ENCODE measurements at places on chromosomes 3 and 15. TPM values are rescaled to one million over a fixed set of nuclear protein-coding genes. Genes with fewer than 3 reads are reported as not detected.
A peak's percentile ranks its signal among the peaks of the same experiment; 100 is the strongest.

GRCh38 chr3:58063022-58063815 lies 55.0 kb downstream of the FLNB start:
- peak; percentile 54 for DNase-seq

- DNase-seq: peak; percentile 65
Observed at GRCh38 chr15:80173022-80173759, 20.4 kb downstream of the FAH start.

DNA sequence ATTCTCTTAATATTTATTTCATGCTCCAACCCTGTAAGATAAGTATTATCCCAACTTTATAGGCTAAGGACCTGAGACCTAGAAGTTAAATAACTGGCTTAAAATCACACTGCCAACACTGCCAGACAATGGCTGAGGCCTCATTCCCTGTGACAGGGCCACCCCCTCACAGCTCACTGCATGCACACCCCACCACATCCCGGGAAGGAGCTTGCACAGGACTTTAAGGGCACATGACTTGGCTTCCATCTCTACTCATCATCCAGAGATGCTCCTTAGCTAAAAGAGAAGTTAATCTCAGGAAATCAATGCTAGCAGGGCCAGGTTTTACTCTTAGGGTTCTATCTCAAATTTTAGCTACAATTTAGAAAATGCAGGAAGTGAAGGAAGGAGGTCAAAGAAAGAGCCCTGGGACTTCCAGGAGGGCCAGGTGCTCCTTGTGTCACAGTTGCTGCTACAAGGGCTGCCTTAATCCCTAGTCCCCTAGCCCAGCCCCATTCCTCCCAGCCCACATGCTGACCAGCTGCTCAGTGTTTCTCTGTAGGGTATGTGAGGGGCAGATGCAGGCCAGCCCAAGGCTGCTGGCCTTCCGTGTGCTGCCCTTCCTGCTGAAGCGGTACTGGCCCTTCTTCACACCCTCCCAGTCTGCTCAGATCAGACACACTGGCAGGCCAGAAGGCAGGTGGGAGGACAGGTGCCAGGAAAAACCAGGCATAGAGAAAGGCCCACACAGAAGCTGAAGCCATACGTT lies 53.5 kb downstream of the WWTR1 start:
- DNase-seq: no peak

- DNase-seq: no peak
Observed at GRCh38 chr3:48112813-48113212, 75.4 kb downstream of the CDC25A start.

DNA sequence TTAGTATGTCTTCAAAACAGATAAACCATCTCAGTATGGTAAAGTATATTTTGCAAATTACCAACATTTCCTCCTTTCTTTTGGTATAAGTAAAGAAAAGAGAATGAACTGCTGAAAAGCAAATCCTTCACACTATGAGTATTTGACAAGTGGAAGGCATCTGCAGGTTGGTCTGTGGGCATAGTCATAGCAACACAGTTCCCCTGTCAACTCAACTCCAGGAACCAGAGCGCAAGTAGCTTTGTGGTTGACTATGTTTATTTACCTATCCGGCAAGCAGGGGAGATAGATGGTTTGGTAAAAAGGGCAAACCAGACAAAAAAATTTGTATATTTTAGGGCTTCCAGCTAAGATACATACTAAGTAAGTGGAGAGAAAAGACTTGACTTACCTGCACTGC lies 88.3 kb upstream of the PPIB start:
- DNase-seq: no peak

GRCh38 chr15:43278869-43279268 lies 12.1 kb upstream of the TGM5 start:
- DNase-seq: no peak

DNA sequence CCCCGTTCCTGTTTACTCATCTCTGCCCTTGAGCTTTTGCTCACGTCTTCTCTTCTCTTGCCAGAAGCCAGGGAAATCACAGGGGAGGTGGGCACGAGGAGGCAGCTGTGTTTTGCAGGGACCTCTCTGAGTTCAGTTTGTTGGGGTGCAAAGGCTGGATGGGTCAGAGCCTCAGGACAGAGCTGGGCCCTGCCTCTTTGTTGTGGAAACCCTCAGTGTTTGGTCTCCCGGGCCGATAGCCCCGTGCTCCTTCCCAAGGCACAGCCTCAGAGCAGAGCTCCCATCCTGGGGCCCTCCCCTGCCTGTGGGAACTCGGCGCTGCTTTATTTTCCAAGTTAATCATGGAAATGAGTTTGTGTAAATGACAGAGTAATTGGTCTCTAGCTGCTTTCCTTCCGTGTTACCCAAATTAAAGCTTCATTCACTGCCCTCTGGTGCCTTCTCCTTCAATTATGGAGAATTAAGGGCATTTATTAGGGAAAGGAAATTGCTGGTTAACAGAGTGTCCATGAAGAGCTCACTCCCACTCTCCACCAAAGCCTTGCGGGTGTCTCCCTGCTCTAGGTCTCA lies 40.9 kb downstream of the BDH1 start:
- DNase-seq: no peak

DNA sequence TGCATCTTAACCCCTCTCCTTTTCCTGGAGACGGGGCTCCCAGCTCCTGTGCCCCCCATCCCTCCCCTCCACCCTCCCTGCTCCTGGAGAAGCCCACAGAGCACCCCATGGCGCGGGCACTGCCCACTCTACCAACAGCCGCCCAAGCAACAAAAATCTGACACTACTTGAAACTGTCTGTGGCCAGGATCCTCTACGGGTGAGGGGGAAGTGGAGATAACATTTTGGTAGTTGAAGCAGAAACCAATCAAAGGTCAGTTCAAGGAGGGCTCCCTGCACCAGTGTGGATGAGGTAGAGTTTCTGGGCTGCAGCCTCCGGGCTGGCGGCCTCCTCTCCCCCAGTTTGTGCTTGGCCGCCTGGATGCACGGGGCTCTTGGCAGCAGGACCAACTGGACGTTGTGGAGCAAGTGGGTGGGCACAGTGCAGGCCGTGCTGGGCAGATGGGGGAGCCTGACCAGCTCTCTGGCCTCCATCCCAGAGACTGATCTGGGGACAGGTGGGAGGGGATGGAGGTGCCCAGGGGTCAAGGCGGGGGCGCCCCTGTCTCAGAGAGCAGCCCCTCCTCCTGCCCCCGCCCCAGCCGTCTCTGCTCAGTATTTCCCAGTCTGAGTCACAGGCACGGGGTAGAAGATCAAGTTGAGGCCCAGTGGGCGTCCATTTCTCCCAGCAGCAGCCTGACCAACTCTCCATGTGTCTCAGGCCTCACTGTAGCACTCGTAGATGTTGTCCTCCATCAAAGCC lies 12.8 kb downstream of the H1-8 start:
- DNase-seq: no peak

- DNase-seq: no peak
Observed at GRCh38 chr3:13518516-13518953, 30.4 kb upstream of the FBLN2 start.

DNA sequence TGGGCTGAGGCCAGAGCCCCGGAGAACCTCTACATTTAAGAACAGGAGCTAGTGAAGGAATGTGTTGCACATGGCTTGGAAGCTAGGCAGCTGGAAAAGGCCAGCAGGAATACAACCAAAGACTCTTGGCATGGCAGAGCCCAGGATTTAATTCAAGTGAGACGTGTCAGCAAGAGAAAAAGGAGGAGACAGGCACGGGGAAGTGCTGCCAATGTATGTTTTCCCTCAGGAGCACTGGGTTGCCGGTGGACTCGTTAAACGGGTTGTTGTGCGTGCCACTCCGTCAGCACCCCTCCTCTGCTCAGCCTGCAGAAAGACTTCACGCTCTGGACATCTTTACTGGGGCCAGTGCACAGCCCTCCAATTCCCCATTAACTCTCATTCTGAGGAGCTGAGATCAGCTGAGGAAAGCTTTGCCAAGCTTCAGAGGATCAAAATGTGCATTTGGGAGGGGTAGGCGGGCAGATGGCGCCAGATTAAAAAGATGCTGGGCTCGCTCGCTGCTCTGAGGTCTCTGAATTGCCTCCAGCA lies 103.7 kb downstream of the PDZRN3 start:
- no peak for DNase-seq

DNA sequence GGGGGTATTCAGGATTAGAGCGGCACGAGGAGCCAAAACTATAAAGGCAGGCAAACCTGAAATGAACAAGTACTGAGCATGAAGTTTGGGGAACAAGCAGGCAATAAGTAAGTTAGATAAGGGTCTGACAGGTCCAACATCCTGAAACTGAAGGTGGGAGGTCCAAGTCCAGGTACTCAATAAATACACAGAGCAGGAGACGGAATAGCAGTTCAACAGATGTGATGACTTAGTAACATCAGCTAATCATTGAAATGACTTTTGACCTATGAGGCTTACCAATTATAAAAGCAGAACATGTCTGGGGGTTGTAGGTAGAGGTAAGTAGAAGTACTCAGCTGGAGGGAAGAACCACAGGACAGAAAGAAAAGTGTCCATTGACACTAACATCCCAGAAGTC lies 132.8 kb upstream of the PDZRN3 start:
- no peak for DNase-seq

- no peak for DNase-seq
Observed at GRCh38 chr15:32028921-32029320, 1.4 kb upstream of the CHRNA7 start.

BHLHE40 gene
- 61.7 TPM for total RNA-seq

IGSF11 gene
- total RNA-seq: not detected

KY gene
- total RNA-seq: not detected

All from mammary epithelial cell (primary cell).